ENCODE measurements at places on chromosomes 12 and 14.

GRCh38 chr12:117816-118345 lies 51.3 kb downstream of the IQSEC3 start:
- no peak for DNase-seq

- no peak for DNase-seq
These were observed 92.9 kb downstream of the RPAP3 start for GRCh38 chr12:47612953-47613352.

GRCh38 chr12:67070604-67071003 lies 198.6 kb upstream of the CAND1 start:
- DNase-seq, result no peak

DNA sequence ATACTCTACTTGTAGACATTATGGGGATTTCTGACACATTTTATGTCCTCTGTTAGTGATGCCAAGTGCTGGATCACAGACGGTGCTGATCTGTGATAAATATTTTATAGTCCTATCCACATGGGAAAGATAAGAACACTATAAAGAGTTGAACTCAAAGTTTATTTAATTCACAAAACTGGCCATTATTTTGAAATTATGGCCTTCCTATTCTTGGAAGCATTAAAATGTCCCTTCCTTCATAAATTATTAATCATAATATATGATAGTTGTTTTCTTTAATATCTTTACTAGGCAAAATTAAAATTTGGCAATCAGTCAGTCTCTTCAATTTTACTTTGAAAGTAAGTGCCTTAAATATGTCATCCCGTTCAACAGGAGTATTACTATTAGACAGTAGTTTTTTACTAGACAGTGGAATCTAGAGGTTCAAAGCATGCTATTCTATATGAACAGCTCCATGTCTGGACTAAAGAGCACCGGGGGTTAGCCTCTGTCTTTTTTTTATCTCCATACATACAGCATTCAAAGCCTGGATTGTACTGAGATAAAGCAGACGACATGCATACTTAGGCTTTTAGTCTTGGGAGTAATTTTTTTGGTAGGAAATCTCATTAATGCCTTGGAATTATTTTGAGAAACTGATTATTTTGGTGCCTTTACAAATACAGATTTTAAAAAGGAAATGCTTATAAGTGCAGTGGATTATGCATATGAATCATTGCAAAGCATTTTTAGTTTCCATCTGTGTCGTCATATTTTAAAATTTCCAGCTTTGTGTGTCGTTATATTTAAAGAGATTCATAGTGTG lies 306.1 kb upstream of the RGS6 start:
- no peak for DNase-seq

- no peak for DNase-seq
These were observed 144.8 kb upstream of the PTPRQ start for GRCh38 chr12:80299219-80299618.

GRCh38 chr14:68820999-68821683 lies 28.3 kb upstream of the ZFP36L1 start:
- DNase-seq, result no peak

GRCh38 chr12:42298887-42299286 lies 27.0 kb downstream of the ZCRB1 start:
- no peak for DNase-seq

DNA sequence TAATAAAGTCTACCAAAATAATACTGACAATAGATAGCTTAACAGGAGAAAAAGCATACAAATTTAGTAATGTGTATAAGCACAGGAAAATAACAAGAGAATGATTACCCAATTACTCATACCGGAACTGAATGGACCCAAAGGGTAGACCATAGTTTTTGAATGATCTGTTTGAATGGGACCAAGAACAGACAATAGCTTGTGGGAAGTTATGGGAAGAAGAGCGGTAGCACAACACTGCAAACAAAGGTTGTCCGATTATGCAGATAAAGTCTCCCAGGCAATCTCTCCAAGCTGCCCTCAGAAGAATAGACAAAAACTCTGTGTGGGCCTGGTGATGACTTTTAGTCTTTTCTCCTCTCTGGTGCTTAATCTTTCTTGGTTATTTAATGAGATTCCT lies 96.6 kb upstream of the NEDD1 start:
- no peak for DNase-seq

DNA sequence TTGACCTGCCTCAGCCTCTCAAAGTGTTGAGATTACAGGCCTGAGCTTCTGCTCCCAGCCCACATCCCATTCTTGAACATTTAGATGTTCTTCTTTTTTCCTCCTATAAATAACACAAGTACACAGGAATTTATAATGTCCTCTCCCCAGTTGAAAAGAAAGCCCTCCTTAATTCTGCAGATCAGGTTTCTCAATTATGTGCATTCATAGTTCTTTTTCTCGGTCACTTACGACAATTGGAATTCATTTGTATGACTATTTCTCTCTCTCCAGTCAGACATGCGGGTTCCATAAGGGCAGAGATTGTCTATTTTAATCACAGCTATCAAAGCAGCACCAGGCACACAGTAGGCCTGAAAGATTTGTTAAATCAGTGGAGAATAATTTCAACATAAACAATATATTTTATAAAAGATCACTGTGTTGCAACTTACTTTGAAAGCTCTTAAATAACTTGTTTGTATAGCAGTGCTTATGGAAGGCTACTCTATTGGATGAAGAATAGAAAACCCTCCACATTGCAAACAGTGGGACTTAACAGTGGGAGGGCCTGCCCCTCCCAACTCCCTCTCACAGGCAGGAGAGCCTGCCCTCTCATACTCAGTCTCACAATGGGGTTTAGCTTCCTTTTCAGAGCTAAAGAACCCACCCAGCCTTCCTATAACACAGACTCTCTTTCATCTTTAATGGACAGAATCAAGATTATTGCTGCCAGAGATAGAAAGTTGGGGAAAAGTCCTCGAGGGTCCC lies 84.1 kb upstream of the TRAF3 start:
- no peak for DNase-seq

DNA sequence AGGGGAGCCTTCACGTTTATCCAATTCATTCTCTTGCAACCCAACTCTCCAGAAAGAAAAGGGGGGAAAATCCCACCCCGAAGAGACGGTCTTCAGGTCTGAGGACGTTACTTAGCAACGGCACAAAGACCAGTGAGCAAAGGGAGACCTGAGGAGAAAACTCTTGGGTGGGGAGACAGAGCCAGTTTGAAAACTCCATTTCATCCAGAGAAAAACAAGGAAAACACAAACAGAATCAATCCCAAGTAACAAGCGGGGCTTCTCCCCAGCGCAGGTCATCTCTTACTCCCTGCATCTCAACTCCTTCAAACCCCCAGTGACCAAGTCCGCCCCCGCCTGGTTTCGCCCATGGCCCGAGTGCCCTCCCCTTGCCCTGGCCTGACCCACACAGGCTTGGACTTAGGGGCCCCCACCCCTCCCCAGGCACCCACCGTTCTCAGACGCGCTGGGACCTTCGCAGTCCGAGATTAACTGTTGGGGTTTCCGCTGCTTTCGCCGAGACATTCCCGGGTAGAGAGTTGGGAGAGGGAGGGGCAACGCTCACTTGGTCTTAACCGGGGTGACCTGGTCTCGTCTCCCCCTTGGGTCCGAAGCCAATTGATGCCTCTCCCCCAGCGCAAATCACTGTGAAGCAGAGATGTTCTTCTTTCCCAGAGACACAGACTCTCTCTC lies 10.4 kb upstream of the SALL2 start:
- no peak for DNase-seq

GRCh38 chr14:54890788-54891187 lies 11.8 kb downstream of the GCH1 start:
- no peak for DNase-seq

- no peak for DNase-seq
These were observed 75.6 kb upstream of the HECTD1 start for GRCh38 chr14:31283153-31283552.

DNA sequence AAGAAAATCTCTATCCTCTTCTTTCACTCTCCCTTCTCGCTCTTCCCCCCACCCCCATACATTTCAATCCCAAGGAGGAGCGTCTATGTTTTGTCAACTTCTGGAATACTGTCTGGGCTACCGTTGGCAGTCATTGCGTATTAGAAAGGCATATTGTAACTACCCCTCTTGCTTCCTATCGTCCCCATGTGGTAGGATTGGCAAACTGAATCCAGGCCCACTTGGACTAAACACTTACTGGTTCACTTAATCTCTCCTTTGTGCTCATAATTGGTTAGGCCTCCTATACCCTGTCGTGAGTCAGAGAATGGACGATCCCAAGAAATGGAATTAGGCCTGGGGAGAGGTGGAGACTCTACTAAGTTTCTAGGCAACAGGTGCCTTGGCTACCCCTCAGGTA lies 68.8 kb upstream of the SLC8A3 start:
- peak; percentile 60 for DNase-seq

GRCh38 chr12:66746489-66747201 lies 67.8 kb upstream of the GRIP1 start:
- DNase-seq, result no peak

DNA sequence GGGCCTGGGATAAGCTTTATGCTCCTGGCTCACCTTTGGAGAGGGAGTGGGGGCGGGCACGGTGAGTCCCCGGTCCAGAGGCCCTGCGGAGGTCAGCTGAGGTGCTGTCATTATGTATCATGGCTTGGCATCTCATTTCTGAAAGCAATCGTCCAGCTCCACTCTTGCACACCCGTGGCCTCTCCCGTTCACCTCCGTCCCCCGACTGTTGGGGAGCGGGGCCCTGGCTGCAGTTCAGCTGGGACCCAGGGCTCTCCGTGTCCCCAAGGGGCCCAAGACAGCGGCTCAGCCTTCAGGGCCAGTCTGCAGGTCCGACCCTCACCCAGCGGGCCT lies 10.6 kb downstream of the BMP4 start:
- DNase-seq, result no peak

DNA sequence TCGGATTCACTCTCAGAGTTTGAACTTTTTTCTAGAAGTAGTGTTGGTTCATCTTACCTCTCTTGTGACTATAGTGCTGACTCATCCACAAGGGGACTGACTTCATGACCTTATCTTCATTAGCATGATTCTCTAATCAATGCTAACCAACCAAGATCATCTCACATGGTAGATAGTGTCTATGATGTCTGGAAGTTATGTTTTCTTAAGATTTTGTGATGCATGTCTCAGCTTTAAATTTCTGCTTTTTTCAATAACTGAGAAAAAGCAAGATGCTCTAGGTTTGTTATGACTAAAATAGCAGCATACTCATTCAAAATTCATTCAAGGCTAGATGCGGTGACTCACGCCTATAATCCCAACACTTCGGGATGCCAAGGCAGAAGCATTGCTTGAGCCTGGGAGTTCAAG lies 12.3 kb upstream of the SLC35E3 start:
- DNase-seq, result no peak

GRCh38 chr14:95713596-95714371 lies at the start of gene TCL1A:
Gene TCL1A, minus strand, starts transcription at chr14:95714125. Its CDS starts 59 bp downstream, at chr14:95714066.
- no peak for DNase-seq

DNA sequence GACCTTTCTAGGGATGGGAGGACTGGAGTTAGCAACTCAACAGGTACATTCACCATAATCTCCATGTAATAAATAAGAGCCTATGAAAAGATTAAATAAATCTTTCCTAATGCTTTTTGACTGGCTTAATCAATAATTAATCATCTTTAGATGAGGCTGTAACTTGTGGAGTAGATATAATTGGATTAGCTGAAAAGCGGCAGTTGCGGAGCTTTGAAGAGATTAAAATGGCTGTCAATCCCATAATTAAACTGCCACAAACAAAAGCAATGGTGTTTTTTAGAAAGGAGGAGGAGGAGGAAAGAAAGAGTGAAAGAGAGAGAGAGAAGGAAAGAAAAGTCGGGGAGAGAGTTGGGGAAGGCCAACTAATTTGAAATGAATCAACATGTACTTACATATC lies 70.7 kb upstream of the TMEM263 start:
- no peak for DNase-seq

- DNase-seq, result peak; percentile 75
These were observed 80.5 kb downstream of the TMEM260 start for GRCh38 chr14:56659964-56660551.

GRCh38 chr14:69012256-69012953 lies 33.3 kb upstream of the ACTN1 start:
- DNase-seq, result no peak

All from urothelium cell line (cell line).